ENCODE measurements at places on chromosomes 7 and 10.

GRCh38 chr10:34292675-34293074, 522.4 kb downstream of the PARD3 start:
- no peak for DNase-seq

DNA sequence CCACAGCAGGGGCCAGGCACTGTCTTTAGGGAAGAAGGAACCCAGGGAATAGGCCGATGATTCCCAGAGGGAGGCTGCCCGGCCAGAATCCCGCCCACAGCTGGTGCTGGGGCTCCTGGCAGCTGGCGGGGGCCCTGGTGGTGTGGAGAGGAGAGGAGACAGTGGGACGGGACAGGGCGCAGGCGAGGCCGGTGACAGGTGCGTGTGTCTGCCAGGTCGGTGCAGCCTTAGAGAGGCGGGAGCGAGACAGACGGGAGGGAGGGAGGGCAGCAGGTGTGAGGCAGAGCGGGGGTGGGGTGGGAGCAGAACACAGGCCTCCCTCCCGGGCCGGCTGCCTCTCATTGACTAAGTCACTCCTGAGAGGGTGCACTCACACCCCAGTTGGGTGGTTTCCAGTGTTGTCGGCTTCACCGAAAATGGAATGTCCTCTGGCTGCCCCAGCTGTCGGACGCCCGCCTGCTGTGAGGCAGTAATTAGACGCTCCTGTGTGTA, 55.2 kb downstream of the ELFN1 start:
- DNase-seq = no peak

- DNase-seq = no peak
These were observed 44.6 kb downstream of the TAX1BP1 start for GRCh38 chr7:27784399-27785053.

- no peak for DNase-seq
These were observed 44.5 kb downstream of the DIP2C start for GRCh38 chr10:644943-645334.

DNA sequence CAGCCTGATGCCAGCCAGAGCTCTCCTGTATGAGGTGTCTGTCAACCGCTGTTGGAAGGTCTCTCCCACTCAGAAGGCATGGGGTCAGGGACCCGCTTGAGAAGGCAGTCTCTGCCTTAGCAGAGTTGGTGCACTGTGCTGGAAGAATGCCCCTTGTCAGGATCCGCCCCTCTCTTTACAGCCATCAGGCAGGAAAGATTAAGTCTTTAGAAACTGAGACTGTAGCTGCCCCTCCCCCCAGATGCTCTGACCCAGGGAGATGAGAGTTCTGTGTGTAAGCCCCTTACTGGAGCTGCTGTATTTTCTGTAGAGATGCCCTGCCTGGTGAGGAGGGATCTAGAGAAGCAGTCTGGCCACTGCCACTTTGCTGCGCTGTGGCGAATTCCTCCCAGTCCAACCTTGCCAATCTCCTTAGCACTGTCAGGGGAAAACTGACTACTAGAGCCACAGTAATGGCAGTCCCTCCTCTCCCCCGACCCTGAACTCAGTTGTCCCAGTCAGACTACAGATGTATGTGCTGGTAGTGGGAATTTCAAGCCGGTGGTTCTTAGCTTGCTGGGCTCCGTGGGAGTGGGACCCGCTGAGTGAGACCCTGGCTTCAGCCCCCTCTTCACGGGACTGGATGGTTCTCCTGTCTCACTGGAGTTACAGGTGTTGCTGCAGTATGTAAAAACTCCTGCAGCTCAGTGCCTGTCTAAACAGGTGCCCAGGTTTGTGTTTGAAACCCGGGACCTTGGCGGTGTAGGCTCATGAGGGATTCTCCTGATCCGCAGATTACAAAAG, 285.5 kb upstream of the ZWINT start:
- no peak for DNase-seq

GRCh38 chr10:88067737-88068136, 204.3 kb downstream of the PTEN start:
- no peak for DNase-seq

DNA sequence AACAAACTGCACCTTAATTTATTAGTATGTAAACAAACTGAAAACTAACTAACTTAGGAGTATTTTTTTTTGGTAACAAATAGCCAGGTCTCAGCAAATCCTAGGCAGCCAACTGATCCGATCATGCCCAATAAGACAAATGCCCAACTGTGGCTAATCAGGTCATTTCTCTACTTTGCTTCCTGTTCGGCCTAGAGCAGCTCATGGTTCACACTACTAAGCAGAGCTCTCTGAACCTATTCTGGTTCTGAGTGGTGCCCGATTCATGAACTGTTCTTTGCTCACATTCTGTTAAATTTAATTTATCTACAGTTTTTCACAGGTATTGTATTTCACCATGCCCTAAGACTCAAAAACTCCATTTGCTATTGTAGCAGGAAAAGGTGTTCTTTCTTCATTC, 55.1 kb downstream of the CCDC3 start:
- no peak for DNase-seq

- no peak for DNase-seq
These were observed 60.2 kb upstream of the PTPN12 start for GRCh38 chr7:77476871-77477270.

- no peak for DNase-seq
These were observed 8.8 kb downstream of the PHYH start for GRCh38 chr10:13291061-13291460.

DNA sequence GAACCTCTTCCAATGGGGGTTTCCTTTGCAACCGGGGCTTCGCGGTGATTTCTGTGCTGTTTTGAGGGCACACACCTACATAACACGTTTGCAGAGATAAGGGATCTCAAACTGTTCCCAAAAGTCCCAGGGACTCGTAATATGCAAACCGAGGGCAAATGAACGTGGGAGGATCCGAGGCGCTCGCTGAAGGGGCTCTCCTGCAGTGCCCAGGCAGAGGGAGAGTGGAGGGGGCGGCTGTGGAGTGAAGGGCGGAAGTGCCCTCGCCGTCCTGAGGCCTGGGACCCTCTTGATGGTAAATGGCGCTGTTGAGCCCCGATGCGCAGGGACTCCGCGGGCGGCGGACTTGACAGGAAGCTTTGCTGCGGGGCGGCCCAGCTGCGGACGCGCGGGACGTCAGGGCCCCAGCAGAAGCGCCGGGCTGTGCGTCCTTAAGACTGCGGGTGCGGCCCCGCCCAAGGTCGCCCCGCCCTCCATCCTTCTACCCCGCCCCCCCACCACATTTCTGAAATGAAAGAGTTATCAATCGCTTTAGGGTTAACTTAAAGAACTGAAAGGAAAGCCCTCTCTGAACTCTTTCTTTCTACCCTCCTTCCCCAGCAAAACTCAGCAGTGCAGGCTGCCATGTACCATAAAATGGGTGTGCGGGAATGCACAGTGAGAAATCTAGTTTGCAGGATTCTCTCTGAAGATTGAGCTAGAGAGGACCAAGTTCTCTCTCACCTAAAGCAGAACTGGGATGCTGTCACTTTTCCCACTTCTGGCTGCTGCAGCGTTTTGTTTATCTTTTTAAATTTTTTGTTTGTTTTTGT, 151.8 kb upstream of the YAE1 start:
- DNase-seq = no peak

All from stimulated activated CD8-positive, alpha-beta memory T cell treated with anti-CD3 and anti-CD28 coated beads, Interleukin-4, amount 100 ng/mL, for 1 hour (primary cell).